Activated CD4-positive, alpha-beta T cell treated with anti-CD3 and anti-CD28 coated beads, Interleukin-10, Interleukin-2, amounts not matched to agents 100 ng/mL and 50 ng/mL, durations not matched to agents 16 hours and 8 hours (primary cell): ENCODE measurements at places on chromosomes 7 and 10.

DNA sequence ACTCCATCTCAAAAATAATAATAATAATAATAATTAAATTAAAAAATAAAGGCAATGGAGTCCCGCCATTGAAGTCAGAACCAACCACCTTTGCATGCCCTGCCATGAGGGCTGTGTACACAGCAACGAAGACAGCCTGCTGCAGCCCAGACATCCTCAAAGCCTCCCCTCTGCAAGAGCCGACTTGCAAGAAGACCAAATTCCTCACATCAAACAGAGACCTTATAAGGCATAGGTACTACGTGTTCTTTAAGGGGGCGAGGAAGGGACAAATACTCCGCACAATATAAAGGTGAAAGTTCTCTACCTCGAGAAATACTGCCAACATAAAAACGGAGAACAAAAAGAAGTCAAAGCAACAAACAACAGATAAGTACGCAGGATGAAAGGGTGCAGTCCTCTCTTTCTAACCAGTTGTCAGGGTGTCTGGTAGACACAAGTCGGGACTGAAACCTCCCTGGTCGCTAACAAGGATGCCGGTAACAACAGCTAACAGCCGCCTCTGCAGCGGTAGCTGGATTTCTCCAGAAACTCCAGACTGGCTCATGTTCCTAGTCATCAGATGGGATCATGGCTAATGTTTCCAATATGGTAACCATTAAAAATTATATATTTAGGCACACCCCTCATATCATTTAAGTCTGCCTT is 23.6 kb downstream of the FGFR2 start:
- no peak for DNase-seq

DNA sequence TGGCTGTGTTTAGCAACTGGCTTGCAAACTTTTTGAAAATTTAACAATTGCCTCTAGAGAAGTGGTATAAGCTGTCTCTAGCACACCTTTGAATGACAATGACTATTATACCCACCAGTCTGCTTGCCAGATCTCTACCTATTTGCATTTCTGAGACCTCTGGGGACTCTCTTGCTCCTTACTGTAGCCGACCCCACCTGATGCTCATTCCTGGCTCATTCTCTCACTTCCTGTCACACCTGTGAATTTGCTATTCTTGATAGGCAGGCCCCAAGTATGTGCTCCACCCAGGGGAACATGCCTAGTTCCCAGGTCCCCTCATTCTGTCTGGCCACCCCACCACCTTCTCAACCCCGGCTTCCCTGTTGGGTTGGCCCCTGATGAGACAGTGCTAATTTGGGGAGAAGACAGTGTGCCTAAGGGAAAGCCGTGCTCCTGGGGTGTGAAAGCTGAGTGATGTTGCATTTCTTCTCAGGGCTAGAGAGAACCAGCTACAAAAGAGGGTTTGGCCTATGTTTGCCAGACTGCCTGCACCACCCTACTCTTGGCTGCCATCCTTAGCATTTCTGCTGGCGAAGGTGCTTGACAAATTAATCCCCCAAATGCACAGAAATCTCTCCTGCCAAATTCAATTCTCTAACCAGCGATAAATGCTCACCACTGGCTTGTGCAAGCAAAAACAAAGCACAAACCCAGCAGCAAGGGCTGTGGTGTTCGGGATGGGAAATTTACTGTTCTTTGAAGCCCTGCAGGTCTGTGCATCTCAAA is 138.2 kb downstream of the RPS24 start:
- DNase-seq = no peak

GRCh38 chr7:51035716-51036115 is 253.0 kb upstream of the GRB10 start:
- no peak for DNase-seq

- DNase-seq = no peak
These were observed 51.1 kb upstream of the ADARB2 start for GRCh38 chr10:1788401-1788800.

DNA sequence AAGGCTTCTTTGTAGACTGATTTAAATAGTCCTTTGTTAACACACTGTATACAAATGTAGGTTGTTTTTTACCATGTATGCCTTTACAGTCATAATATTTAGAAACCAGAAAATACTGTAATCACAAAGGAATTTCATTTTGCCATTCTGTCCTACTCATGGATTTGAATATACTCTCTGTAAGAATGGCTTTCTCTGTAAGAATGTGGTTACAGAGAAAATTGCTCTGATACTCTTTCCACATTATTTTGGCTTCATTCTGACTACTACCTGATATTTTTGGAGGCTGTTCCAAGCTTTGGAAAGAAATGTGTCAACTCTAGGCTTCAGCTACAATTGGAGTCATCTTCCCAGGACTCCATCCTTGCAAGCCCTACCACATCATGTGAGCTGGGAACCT is 23.5 kb downstream of the CH25H start:
- DNase-seq = no peak
